ENCODE measurements at places on chromosomes 12 and 14.
A peak's percentile ranks its signal among the peaks of the same experiment; 100 is the strongest.

DNA sequence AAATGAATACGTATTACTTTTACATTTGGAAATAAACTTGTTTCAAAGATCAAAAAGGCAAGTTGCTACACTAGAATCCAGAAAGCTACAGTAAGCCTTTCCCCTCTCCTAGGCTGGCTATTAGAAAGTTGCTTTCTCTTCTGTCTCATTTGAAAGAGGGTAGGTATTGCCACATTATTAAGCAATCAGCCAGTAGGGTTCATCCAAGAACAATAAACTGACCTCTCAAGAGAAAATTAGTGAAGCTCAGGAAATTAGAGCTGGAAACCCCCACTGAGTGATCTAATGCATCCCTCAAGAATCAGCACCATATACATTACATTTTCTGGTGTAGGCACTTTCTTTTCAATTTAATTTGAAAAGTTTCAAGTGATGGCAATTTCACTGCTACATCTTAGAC, 4.5 kb upstream of the TMEM233 start:
- no peak for DNase-seq

GRCh38 chr12:85296362-85296761, 16.3 kb downstream of the ALX1 start:
- no peak for DNase-seq

DNA sequence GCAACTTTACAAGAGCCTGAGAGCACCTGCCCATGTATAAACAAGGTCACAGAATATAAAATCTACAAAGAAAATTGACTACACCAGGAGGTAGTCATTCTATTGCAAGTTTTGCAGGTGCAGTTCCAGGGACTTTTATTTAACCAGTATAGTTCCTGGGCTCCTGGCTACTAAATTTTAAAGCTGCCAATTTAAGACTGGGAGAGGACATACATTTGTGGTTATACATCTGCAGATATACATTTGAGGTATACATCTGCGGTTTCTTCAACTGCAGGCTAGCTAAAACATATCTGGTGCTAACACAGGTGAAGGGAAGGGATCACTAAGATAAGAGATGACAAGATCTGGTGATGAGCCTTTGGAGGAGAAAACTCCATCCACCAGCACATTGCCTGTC, 30.2 kb downstream of the BBS10 start:
- no peak for DNase-seq

- no peak for DNase-seq
Observed at GRCh38 chr14:30214461-30215090, 286.9 kb upstream of the PRKD1 start.

GRCh38 chr12:92927055-92927435, 2.0 kb downstream of the EEA1 start:
- DNase-seq = peak; percentile 29

DNA sequence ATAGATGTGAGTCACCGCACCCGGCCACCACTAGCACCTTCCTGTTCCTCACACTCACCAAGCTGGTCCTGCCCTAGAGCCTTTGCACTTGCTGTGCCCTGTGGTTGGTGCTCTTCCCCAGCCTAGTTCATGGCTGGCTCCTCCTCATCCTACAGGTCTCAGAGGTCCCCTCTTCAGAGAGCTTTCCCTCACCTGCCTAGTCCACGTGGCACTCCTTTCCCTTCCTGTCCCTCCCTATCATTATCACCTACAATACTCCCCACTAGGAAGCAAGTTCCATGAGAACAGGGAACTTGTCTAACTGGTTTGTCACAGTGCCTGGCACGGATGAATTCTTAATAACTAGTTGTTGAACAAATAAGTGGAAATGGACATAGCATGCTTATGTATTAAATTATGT, 24.0 kb upstream of the TMED10 start:
- DNase-seq = no peak

- no peak for DNase-seq
Observed at GRCh38 chr12:87142342-87142741, 886.2 kb upstream of the MGAT4C start.

- no peak for DNase-seq
Observed at GRCh38 chr12:112349431-112349830, 32.8 kb downstream of the HECTD4 start.

DNA sequence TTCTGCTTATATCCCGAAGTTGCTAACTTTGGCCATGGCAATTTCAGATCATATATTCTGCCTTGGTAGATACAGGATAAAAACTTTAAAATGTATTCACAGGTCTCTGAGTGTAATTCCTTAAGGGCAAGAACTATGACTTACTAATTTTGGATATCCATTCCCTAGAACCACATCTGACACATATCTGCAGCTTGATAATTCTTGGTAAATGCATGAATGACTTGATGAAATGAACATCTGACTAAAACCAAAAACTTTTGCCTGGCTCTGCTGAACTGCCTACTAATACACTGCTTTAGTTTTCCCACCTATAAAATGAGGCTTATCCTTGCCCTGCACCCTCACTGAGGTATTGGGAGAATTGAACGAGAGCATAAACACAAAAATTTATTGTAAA, 32.2 kb downstream of the SLC25A21 start:
- DNase-seq = no peak

DNA sequence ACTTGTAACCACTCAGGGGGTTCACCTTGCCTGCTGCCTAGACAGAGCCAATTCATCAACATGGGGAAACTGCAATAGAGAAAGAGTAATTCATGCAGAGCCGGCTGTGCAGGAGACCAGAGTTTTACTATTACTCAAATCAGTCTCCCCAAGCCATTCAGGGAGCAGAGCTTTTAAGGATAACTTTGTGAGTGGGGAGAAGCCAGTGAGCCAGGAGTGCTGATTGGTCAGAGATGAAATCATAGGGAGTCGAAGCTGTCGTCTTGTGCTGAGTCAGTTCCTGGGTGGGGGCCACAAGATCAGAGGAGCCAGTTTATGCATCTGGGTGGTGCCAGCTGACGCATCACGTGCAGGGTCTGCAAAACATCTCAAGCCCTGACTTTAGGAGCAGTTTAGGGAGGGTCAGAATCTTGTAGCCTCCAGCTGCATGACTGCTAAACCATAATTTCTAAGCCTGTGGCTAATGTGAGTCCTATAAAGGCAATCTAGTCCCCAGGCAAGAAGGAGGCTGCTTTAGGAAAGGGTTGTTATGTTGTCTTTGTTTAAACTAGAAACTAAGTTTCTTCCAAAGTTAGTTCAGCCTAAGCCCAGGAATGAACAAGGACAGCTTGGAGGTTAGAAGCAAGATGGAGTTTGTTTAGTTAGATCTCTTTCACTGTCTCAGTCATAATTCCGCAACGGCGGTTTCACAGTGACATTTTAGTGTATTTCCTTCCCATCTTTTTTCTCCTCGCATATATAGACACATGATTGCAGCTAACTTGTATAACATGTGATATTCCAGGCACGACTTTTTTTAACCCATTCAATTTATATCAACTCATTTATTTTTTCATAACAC, 68.9 kb upstream of the NCOR2 start:
- peak; percentile 57 for DNase-seq

DNA sequence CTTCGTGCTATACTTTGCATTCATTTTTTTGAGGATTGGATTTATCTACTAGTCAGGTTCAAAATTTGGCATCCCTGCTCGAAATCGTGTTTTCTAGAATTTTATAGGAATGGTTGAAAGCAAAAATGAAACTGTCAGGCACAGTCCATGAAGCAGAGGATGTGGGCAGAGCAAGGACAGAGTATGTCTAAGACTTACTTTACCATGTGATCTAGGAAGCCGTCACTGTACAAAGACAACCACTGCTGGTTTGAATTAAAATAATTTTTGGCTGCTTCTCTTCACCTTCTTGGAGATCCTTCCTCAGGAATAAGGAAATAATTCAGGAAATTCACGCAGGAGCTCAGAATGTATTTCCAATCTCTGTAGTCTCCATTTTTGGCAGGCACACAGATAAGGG, 31.6 kb upstream of the SGPP1 start:
- peak; percentile 53 for DNase-seq

DNA sequence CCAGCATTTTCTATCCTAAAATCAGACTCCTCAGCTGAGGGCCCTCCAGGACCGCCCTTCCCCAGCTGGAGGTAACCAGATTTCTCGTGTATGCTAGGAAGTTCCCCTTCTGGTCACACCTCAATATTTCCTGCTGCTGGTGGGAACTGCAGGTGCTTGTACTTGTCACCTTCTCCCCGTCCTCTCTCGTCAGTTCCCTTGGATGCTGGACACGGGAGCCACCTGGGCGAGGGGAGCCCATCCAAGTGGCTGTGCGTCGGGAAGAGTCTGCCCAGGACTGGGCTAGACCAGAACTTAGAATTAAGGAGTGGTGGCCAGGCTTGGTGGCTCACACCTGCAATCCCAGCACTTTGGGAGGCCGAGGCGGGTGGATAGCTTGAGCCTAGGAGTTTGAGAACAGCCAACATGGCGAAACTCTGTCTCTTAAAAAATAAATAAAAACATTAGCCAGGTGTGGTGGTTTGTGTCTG, 23.2 kb upstream of the KIF26A start:
- DNase-seq = no peak

DNA sequence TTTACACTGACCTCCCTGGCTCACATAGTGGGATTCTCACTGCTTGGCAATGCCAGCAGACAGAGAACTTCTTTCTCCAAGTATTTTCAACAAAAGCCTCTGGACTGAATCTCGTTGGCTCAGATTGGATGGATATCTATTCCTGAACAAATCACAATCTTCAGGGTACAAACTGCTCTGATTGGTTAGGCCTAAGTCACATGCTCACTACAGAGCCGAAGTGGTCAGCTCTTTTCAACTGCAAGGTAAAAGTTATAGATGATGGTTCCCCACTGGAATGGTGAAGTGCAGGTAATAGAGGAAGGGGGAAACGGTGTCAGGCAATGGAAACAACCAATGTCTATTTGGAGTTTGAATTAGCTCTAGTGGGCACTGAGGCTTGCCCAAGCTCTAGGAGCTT, 16.7 kb upstream of the VRK1 start:
- no peak for DNase-seq
